Neural progenitor cell (in vitro differentiated cells): ENCODE measurements at places on chromosomes 11 and 22. TPM values are rescaled to one million over a fixed set of nuclear protein-coding genes. Genes with fewer than 3 reads are reported as not detected.

DNA sequence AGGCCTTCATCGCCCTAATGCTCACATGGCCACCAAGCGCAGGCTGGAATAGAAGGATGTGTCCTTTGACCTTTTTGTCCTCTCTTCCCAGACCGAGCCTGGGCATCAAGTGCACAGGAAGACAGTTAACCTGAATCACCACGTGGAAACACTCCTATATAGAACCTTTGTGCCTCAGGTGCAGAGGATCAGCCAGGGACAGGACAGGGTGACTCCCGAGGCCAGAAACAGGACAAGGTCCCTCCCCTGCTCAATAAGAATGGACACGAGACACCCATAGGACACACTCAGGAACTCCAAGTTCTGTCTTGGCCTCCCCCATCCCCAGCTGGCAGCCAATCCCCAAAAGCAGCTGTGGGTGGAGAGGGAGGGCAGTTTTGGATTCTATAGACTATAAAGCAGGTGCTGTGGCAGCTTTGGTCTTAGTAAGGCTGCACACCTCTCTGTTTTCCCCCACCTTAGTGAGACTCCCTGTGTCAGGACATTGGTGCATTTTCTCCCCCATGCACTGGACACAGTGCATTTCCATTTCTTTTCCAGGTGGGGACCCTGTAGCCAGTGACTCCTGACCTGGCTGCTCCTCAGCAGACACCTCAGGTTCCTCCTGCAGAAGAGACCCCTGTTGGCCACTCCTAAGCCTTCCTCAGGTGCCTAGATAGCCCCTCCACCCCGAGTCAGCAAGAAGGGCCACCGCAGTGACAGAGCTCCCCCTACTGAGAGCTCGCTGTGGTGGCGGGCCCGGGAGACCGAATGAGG lies 43.6 kb upstream of the POU2AF1 start:
- DNase-seq = peak; percentile 85

The MYOD1 gene
- not detected in 2 replicates for total RNA-seq

The SLC37A2 gene
- total RNA-seq = 1.4 and 3.3 TPM in 2 replicates

DNA sequence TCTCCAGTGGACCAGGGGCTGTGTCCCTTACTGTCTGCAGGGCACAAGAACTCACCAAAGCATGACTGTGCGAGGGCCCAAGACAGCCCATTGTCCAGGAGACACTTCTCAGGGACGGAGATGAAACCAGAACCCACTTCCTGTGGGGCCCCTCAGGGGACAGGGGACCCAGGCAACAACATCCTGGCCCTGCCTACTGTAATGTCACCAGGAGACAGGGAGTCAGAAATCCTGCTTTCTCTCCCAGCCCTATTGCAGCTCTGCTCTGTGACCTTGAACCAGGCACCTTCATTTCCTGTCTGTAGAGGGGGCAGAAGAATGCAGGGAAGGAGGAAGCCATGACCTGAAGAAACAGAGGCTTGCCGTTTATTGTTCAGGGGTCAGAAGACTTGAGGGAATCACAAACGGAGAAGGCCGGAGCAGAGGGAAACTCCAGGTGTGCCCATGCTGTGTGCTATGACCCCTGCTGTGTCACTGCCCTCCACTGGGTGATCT lies 98.0 kb downstream of the NAT10 start:
- no peak for DNase-seq

DNA sequence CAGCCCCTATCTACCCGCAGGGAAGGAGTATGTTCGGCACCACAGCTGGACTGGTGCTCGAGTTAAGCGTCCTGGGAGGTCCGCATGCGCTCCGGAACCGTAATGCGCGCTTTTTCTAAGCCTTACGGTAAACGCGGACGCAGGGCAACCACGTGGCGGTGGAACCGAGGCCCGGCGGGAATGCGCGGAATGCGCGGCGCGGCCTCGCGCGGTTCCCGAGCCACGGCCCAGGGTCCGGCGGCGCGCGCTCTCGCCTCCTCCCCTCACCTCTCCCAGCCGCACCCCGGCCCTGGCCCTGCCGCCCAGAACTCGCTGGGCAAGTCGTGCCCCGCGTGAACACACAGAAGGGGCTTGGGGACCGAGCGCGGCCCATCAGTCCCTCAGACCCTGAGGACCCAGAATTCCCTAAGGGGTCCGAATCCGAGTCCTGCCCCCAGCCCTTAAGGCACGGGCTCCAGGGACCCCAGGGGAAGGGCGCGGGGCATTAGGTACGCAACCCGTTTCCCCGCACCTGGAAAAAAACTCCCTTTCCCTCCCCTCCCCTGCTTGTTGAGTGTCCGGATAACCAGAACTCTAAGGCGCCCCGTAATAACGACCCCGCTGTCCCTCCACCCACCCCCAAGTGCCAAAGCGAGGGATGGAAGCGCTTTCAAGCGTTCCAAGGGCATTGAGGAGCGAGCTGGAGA lies 4.3 kb upstream of the CCND1 start:
- peak; percentile 93 for DNase-seq

The NCR3LG1 gene
- 0.39 and 0.74 TPM in 2 replicates for total RNA-seq

- no peak for DNase-seq
Measured at GRCh38 chr11:71129624-71130023, 122.8 kb downstream of the SHANK2 start.

GRCh38 chr11:132605825-132606570 lies 926.3 kb downstream of the OPCML start:
- DNase-seq = peak; percentile 29

DNA sequence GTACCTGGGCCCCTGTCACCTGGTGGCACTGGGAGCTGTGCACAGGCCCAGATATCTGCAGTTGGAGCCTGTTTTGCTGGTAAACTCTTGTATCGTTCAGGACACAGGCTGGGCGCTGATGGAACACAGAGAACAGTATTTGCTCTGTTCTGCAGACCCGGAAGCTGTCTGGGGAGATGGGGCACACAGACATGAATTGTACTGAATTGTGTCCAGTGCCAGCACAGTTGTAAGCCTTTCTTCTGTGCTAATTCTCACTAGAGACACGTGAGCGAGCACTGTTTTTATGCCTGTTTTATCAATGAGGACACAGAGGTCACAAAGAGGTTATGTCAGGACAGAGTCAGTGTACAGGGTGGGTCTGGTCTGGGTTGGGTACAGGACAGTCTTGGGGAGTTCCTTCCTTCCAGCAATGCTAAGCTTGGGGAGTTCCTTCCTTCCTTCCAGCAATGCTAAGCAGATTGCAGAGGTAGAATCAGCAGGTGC lies 24.4 kb upstream of the ACR start:
- DNase-seq = no peak

The LRRC74B gene
- not detected in 2 replicates for total RNA-seq

GRCh38 chr11:76892306-76892705 lies 31.6 kb downstream of the ACER3 start:
- no peak for DNase-seq

The DAGLA gene
- total RNA-seq = 1.1 and 4.6 TPM in 2 replicates

GRCh38 chr11:113465786-113466185 lies 9.4 kb downstream of the DRD2 start:
- DNase-seq = no peak

DNA sequence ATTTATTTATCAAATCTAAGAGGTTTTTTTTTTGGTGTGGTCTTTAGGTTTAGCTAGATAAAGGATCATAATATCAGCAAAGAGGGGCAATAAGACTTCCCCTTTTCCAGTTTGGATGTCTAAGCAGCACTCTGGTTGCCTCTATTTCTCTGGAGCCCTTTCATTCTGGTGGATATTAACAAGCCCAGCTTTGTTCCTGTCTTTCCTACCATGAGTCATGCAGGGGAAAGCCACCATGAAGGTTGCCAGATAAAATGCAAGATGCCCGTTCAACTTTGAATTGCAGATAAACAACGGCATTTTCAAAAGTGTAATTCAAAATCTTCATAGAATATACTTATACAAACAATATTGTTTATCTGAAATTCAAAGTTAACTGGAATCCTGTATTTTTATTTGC lies 143.6 kb downstream of the ADAMTS15 start:
- DNase-seq = no peak

GRCh38 chr22:34334893-34335292 lies 414.6 kb upstream of the LARGE1 start:
- DNase-seq = no peak

- no peak for DNase-seq
Measured at GRCh38 chr11:72012897-72013721, 14.4 kb downstream of the IL18BP start.

GRCh38 chr11:114348200-114349191 lies 51.8 kb downstream of the C11orf71 start:
- peak; percentile 64 for DNase-seq

DNA sequence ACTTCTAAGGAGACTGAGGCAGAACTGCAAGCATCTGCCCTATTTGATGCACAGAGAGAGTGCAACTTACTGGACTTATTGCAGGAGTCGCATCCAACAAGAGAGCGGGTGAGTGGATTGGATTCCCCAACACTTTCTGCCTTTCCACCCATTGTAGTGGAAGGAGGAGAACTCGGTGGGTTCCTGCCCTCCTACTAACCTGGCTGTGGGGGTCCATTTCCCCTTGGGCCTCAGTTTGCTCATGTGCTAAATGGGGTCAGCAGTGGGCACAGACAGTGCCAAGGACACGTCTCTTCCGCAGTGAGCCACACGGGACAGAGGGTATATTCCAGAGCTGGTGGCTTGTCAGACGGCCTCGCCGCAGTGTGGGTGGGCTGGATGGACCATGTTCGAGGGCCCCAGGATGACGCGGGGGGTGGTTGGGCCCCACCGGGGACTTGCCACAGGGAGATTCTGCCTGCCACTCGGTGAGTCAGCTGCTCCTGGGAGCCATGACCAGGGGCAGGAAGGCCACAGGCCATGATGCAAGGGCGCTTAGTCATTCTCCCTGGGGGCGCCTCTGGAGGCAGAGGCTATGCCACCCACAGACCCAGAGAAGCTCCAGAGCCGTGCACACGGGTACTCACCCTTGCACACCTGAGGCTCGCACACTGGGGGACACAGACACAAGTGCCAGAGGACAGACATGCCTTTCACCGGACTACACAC lies 8.2 kb downstream of the ALX4 start:
- DNase-seq = no peak

The CCDC117 gene
- 59.1 and 80.2 TPM in 2 replicates for total RNA-seq

DNA sequence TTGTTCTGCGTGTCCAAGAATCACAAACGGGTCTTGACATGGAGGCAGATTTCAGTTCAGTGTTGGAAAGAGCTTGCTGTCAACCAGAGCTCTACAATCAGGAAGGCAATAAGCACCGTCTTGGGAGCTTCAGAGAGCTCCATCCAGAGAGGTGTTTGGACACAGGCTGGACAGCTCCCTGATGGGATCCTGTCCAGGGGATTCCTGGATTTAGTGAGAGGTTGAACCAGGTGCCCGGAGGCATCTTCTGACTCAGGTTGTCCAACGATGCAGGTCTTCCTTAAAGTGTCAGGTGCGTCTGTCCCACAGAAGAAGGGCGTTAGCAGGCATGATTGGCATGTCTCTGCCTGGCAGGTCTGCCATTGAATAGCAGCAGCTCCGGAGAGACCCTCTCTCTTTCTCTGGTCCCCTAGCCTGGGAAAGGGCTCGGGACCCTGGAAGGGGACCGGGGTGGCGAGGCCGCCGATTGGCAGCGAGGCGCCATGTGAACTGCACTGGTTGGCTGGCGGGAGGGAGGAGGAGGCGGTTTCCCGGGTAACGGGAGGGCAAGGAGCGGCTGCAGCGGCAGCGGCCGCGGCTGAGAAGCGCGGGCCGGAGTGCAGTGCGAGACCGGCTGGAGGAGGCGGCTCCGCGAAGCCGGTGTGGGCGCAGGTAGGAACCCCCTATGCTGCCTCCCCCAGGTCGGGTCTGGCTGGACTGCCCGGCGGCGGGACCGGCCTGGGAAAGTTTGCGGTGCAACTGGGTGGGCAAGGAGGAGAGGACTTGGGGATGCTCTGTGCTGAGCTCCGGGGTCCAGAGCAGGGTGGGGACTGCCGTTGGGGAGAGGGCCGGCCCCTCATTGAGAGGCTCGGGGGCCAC lies 104.1 kb upstream of the E2F8 start:
- DNase-seq = peak; percentile 94

- peak; percentile 58 for DNase-seq
Measured at GRCh38 chr11:91761406-91762025, 463.1 kb upstream of the FAT3 start.

The POTEH gene
- not detected in 2 replicates for total RNA-seq

The TTC28 gene
- 44.4 and 46.2 TPM in 2 replicates for total RNA-seq

The PKNOX2 gene
- total RNA-seq = 4.3 and 7.2 TPM in 2 replicates
